ENCODE measurements at places on chromosomes 3 and 15.

DNA sequence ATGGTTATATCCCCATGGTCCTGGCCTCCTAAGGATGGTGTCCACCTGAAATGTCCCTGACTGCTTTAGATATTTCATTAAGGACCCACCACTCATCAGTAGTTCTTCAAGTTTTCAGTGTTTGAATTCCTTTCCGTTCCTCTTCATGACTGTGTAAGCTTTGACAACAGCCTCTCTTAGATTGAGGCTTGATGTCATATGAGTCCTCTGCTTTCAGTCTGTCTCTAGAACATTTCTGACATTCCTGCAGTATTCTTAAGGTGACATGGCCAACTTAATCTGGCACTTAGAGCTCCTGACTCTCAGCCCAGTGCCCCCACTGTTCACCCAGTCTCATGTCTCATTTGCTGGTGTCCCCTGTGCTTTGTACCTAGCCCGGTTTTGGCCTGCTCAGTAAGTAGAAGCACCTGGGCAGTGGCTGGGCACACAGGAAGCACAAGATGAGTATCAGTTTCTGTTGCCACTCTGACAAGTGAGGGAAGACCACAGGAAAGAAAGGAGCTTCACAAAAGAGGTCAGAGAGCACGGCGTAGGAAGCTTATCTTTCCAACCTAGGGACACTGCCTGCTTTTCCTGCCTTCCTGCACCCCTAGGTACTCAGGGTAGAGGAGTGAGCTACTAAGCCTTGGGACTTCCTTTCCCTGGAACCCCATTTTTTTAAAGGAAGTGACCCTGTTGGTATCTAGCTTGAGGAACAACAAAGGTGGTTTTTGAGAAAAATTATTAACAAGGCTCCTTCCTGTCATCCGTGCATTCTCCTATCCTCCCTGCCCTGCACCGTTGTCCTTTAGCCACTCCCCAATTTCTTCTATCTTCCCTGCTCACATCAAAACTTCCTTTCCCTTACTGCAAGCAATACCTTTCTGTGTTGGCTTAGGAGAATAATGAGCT, 103.1 kb downstream of the KLHL25 start:
- no peak for DNase-seq

- DNase-seq, result no peak
These were observed 51.5 kb downstream of the SST start for GRCh38 chr3:187618722-187619121.

- no peak for DNase-seq
These were observed 18.2 kb upstream of the EOGT start for GRCh38 chr3:69031635-69032034.

GRCh38 chr3:196554205-196554604, 14.1 kb downstream of the WDR53 start:
- DNase-seq, result no peak

DNA sequence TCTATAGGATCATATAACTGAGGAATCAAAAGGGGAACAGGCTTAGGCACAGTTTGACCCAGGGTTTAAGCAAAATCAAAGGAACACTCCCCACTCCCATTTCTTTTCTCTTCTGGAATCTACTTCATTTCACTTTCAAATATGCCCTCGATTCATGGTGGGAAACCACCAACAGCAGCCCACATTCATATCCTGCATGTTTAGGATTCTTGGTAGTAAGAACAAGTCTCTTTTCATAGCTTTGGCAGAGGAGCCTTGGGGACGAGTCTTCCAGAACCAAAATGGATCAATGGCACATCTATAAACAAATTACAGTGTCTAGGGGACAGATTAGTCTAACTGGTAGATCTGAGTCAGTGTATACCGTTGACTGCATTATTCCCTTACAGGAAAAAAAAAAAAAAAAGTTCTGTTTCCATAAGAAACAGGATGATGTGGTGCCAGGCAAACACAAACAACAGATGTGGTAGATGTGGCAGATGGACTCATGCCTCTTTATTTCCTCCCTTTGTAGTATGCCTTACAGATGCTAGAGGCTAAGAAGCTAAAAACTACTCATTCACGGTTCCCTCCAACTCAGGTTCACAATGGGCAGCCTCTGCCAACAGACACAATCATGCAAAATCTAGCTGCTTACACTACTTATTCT, 578.3 kb upstream of the ADAMTS9 start:
- no peak for DNase-seq

Measured in omental fat pad (tissue), 4 donors.